ENCODE measurements at places on chromosomes 5 and 9.
A peak's percentile ranks its signal among the peaks of the same experiment; 100 is the strongest.

DNA sequence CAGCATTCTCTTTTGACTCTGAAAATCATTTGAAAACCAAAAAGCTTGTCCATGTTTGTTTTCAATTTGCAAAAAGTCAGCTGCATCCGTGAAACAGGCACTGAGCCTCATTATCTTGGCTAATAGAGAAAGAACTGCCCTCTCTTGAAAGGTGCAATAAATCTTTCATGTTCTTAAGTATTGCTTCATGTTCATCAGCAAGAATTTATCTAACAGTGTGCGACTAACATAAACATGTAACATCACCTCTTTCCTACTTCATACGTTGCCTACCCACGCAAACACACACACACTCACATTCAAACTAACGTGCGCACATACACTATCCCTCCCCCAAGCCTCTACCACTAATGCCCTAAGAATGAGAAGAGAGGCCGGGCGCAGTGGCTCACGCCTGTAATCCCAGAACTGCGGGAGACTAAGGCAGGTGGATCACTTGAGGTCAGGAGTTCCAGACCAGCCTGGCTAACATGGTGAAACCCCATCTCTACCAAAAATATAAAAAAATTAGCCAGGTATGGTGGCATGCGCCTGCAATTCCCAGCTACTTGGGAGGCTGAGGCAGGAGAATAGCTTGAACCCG, 629.7 kb upstream of the ZNF608 start:
- H3K36me3 ChIP-seq, result no peaks in the 10 kb centered on the region
- H3K27me3 ChIP-seq, result no peaks in the 10 kb centered on the region
- H3K4me1 ChIP-seq, result no peaks in the 10 kb centered on the region
- no peak overlapping the region for H3K4me3 ChIP-seq
- DNase-seq, result no peak
- H3K27ac ChIP-seq, result no peak overlapping the region

- H3K36me3 ChIP-seq, result no peaks in the 10 kb centered on the region
- no peak for DNase-seq
- no peaks in the 10 kb centered on the region for H3K27me3 ChIP-seq
- no peak overlapping the region for H3K27ac ChIP-seq
Observed at GRCh38 chr9:73325983-73326382, 174.3 kb downstream of the ANXA1 start.

GRCh38 chr9:107214381-107214780, 68.7 kb upstream of the RAD23B start:
- H3K4me1 ChIP-seq, result no peaks in the 10 kb centered on the region
- no peak overlapping the region for H3K27ac ChIP-seq
- H3K36me3 ChIP-seq, result no peaks in the 10 kb centered on the region
- H3K4me3 ChIP-seq, result no peak overlapping the region
- no peak for DNase-seq

- H3K36me3 ChIP-seq, result peaks cover 45% of the 10 kb centered on the region
- no peak overlapping the region for H3K27ac ChIP-seq
- no peaks in the 10 kb centered on the region for H3K27me3 ChIP-seq
- peaks cover 17% of the 10 kb centered on the region for H3K4me1 ChIP-seq
- no peak for DNase-seq
Observed at GRCh38 chr5:887947-888637, 4.5 kb downstream of the BRD9 start.

GRCh38 chr5:1701216-1701864, 98.3 kb downstream of the MRPL36 start:
- no peak for DNase-seq
- H3K4me3 ChIP-seq, result no peak overlapping the region
- no peak overlapping the region for H3K27ac ChIP-seq
- no peaks in the 10 kb centered on the region for H3K4me1 ChIP-seq

- peak overlapping the region; percentile 72 for H3K27ac ChIP-seq
- no peak for DNase-seq
- no peaks in the 10 kb centered on the region for H3K36me3 ChIP-seq
- H3K27me3 ChIP-seq, result no peaks in the 10 kb centered on the region
- H3K4me3 ChIP-seq, result peak overlapping the region; percentile 72
Observed at GRCh38 chr9:14907696-14908095, 2.5 kb downstream of the FREM1 start.

DNA sequence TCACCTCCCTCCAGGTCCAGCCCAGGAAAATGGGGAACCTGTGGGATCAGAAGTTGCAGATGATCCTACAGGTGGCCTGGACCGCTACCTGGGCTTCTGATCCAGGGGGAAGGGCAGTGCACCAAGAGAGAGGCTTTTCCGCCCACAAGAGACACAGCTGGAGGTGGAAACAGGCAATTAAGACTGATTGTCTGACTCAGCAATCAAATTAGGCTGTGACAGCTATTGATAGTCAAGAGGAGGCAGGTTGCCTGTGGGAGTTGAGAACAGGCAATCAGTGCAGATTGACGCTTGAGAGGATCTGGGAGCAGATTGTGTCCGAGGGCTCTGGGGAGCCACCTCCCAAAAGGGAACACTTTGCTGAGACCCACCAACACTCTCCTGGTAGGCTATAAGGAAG, 71.1 kb upstream of the SLC44A1 start:
- H3K4me3 ChIP-seq, result no peak overlapping the region
- H3K36me3 ChIP-seq, result no peaks in the 10 kb centered on the region

DNA sequence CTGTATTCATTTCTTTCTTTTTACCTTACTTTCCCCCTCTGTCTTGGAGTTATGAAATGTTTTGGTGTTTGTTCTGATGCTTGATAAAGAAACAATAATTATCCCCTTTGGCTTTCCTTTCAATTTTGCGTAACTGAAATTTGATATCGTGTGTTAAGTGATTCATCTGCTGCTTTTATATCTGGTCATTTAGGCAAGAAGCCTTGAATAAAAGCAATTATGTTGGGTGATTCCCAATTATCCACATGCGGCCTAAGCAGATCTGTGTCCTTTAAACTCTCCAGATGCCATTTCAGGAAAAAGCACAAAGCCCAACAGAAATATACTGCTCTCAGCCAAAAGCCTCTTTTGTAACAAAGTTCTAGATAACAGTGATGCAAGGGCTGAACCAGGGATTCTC, 92.8 kb downstream of the TAF11L14 start:
- H3K27ac ChIP-seq, result no peak overlapping the region
- no peak overlapping the region for H3K4me3 ChIP-seq
- H3K27me3 ChIP-seq, result no peaks in the 10 kb centered on the region
- DNase-seq, result no peak
- no peaks in the 10 kb centered on the region for H3K4me1 ChIP-seq

DNA sequence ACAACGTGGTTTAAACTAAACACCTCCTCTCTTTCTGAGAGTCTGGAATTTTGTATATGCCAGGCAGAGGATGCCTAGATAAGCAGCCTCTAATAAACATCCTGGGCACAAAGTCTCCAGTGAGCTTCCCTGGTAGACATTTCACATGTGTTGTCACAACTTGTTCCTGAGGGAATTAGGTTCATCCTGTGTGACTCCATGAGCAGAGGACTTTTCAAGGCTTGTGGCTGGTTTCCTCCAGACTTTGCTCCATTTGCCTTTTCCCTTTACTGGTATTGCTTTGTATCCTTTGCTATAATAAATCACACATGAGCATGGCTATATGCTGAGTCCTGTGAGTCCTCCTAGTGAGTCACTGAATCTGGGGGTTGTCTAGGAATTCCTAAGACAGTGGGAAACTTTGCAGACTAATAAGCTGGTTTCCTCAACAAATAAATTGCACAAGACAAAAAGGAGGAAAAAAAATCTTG, 77.4 kb downstream of the NR2F1-AS1 start:
- H3K4me3 ChIP-seq, result no peak overlapping the region
- H3K36me3 ChIP-seq, result no peaks in the 10 kb centered on the region
- no peaks in the 10 kb centered on the region for H3K27me3 ChIP-seq
- DNase-seq, result no peak
- no peak overlapping the region for H3K27ac ChIP-seq

DNA sequence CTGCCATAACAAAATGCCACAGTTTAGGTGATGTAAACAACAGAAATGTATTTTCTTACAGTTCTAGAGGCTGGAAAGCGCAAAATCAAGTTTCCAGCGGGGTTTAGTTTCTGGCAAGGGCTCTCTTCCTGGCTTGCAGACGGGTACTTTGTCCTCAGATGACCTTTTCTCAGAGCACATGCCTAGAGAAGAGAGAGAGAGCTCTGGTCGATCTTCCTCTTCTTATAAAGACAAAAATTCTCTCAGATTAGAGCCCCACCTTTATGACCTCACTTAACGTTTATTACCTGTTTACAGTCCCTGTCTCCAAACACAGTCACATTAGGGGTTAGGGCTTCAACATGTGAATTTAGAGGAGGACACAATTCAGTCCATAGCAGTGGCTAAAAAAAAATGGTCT, 119.7 kb downstream of the CETN3 start:
- no peak overlapping the region for H3K4me3 ChIP-seq
- no peaks in the 10 kb centered on the region for H3K27me3 ChIP-seq
- no peak for DNase-seq
- H3K4me1 ChIP-seq, result no peaks in the 10 kb centered on the region

GRCh38 chr9:83146325-83146724, 83.4 kb upstream of the RASEF start:
- DNase-seq, result no peak
- H3K4me1 ChIP-seq, result no peaks in the 10 kb centered on the region
- no peak overlapping the region for H3K4me3 ChIP-seq
- H3K27ac ChIP-seq, result no peak overlapping the region
- H3K36me3 ChIP-seq, result no peaks in the 10 kb centered on the region
- no peaks in the 10 kb centered on the region for H3K27me3 ChIP-seq

- no peaks in the 10 kb centered on the region for H3K27me3 ChIP-seq
- H3K4me3 ChIP-seq, result no peak overlapping the region
- no peaks in the 10 kb centered on the region for H3K36me3 ChIP-seq
- H3K27ac ChIP-seq, result no peak overlapping the region
Observed at GRCh38 chr5:161022151-161022550, 170.1 kb upstream of the ATP10B start.

DNA sequence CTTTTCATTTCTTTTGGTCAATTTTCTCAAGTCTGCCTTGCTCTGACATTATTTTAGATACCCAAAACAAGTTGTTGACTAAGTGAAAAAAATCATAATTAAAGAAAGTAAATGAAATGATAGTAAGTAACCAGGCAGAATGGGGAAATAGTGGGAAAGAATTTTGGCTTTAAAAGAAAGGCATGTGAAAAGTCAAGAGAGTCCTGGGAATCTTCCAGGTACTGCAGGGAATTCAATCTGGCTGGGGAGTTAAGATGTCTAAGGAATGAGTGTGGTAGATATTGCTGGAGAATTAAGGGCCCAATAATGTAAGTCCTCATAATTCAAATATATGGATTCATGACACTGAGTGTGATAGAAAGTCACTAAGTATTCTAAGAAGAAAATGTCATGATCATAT, 123.1 kb upstream of the PAPPA start:
- no peaks in the 10 kb centered on the region for H3K36me3 ChIP-seq
- H3K4me1 ChIP-seq, result no peaks in the 10 kb centered on the region
- no peak overlapping the region for H3K4me3 ChIP-seq

DNA sequence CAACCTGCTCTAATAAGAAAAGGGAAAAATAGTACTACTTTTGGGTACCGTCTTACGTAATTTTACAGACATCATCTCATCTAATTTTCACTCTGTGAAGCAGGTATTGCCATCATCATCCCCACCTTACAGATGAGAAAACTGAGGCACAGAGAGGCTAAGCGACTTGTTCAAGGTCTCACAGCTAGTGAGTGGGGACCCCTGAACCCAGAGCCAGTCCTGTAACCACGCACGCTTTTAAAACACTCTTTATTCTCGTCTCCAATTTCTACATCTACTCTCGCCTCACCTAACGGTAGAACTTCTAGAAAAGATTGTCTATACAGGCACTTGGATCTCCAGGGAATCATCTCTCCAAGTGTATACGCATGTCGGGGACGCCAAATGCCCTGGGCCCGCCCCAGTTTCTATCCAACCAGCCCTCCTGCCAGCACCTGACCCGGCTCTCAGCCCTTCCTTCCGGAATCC, 1.5 kb upstream of the TRAF1 start:
- H3K4me1 ChIP-seq, result peaks cover 94% of the 10 kb centered on the region
- H3K27ac ChIP-seq, result peak overlapping the region; percentile 96
- no peak for DNase-seq
- H3K36me3 ChIP-seq, result no peaks in the 10 kb centered on the region
- H3K27me3 ChIP-seq, result no peaks in the 10 kb centered on the region

- H3K4me3 ChIP-seq, result peak overlapping the region; percentile 95
- H3K27me3 ChIP-seq, result no peaks in the 10 kb centered on the region
- peak; percentile 28 for DNase-seq
Observed at GRCh38 chr5:154189819-154190594, 526 bp upstream of the GALNT10 start.

DNA sequence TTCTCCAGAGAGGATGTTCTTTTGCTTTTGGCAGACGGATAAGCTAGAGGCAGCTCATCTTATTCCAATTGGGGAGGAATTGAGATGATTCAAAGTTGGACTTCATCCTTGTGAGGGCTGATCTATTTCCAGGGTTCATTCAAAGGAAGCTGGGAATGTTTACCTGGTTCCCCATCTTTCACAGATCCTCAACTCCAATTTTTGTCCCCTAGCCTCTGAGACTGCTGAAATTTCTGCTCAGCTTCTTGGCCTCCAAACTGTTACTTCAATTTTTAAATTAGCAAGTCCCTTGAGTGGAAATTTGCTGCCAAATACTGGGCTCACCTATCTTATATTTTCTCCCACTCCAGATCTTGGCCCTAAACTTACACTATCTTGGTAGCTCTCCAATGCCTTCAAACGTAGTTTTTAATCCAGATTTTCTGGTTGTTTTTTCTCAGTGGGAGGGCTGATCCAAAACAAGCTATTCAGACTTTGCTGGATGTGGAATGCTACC, 93.9 kb upstream of the NEK6 start:
- no peak overlapping the region for H3K4me3 ChIP-seq
- H3K36me3 ChIP-seq, result no peaks in the 10 kb centered on the region
- no peaks in the 10 kb centered on the region for H3K27me3 ChIP-seq
- peaks cover 4% of the 10 kb centered on the region for H3K4me1 ChIP-seq
- no peak overlapping the region for H3K27ac ChIP-seq

DNA sequence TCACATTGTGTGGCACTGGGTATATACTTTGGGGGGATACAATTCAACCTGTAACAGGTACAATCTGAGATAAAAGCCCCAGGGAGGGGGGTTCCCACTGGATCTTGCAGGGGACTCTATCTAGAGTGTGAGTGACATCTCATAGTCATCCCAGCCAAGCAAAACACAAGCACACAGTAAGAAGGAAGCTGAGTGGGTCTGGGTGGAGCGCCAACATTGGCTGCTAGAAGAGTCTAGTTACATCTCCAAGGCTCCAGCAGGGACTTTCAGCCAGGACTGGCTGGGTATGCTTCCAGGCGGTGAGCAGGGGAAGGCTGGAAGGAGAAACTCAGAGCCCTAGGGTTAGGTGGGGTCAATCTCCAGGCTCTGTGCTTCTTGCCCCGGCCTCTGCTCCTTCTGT, 53.0 kb downstream of the IL31RA start:
- no peaks in the 10 kb centered on the region for H3K4me1 ChIP-seq
- no peaks in the 10 kb centered on the region for H3K27me3 ChIP-seq
- H3K4me3 ChIP-seq, result no peak overlapping the region
- H3K36me3 ChIP-seq, result no peaks in the 10 kb centered on the region
- no peak overlapping the region for H3K27ac ChIP-seq

- H3K27me3 ChIP-seq, result no peaks in the 10 kb centered on the region
- H3K4me3 ChIP-seq, result no peak overlapping the region
- H3K4me1 ChIP-seq, result no peaks in the 10 kb centered on the region
- H3K36me3 ChIP-seq, result no peaks in the 10 kb centered on the region
Observed at GRCh38 chr5:17037751-17038150, 101.7 kb upstream of the MYO10 start.

GRCh38 chr5:175795959-175796358, 75.4 kb upstream of the CPLX2 start:
- H3K36me3 ChIP-seq, result no peaks in the 10 kb centered on the region
- DNase-seq, result no peak
- H3K4me3 ChIP-seq, result no peak overlapping the region
- H3K4me1 ChIP-seq, result peaks cover 10% of the 10 kb centered on the region

- no peaks in the 10 kb centered on the region for H3K27me3 ChIP-seq
- H3K27ac ChIP-seq, result peak overlapping the region; percentile 98
- H3K4me1 ChIP-seq, result peaks cover 28% of the 10 kb centered on the region
Observed at GRCh38 chr9:12785260-12785770, 10.5 kb downstream of the LURAP1L start.

Data from thoracic aorta (tissue), 2 donors.